EL (cell line): ENCODE measurements at places on chromosomes 5 and 9.

- DNase-seq, result no peak
These were observed 99.8 kb downstream of the EFNA5 start for GRCh38 chr5:107570805-107571531.

GRCh38 chr9:74403581-74403980 lies 93.6 kb upstream of the RORB start:
- no peak for DNase-seq

- no peak for DNase-seq
These were observed 34.1 kb upstream of the TTC23L start for GRCh38 chr5:34804913-34805312.

GRCh38 chr5:64210866-64211265 lies 45.2 kb downstream of the RNF180 start:
- peak; percentile 92 for DNase-seq

DNA sequence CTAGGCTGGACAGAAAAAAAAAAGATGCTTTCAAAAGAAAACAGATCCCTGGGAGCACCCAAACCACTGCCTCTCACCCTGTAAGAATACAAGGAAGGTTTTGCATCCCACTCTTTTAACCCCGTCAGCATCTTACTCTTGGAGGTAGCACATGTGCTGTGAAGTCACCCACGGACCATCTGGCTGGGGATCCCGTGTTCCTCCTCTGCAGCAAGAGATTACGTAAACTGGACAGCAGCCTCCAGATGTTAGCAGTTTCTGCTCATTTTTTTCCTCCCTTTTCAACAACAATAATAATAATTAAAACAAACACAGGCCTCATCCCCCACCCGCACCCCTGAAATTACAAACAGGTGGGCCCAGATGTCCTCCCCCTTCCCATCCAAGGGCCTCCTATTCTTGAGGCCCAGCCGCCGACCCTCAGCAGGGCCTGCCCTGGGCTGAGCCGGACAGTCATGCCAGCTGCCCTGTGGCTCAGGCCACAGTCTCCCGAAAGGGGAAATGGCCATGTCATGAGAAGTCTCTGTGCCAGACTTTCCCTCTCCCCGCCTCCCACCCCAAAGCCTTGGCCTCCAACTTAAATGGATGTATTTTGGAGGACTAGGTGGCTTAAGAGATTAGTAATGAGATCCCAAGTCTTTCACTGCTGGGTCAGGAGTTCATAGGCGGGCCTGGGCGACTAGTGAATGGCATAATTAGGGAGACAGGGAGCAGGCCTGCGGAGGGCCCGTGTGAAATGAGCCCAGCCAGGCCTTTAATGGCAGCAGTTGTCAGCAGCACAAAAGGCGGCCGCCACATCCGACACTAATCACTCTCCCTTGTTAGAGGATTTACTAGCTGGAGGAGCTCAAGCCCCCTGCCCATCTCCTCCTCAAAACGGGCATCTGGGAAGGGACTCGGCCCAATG lies 165.1 kb downstream of the PAPPA start:
- no peak for DNase-seq

DNA sequence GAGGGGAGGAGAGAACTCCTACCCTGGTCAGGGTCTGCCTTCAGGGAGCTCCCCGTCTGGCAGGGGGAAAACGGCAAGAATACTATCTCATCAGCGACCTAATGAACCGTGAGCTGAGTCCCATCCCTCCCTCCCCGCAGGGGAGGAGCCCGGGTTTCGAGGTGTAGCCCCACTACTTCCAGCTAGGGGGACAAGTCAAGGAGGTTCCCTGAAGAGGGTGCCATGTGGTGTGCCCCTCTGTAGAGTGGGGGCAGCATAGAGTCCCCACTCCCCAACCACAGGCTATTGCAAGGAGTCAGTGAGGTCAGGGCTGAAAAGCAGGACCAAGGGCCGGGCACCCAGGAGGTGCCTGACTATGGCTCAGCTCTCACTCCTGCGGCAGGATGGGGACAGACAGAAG lies 50.9 kb upstream of the RXRA start:
- no peak for DNase-seq

GRCh38 chr9:70003901-70004714 lies 39.5 kb upstream of the MAMDC2 start:
- peak; percentile 63 for DNase-seq

DNA sequence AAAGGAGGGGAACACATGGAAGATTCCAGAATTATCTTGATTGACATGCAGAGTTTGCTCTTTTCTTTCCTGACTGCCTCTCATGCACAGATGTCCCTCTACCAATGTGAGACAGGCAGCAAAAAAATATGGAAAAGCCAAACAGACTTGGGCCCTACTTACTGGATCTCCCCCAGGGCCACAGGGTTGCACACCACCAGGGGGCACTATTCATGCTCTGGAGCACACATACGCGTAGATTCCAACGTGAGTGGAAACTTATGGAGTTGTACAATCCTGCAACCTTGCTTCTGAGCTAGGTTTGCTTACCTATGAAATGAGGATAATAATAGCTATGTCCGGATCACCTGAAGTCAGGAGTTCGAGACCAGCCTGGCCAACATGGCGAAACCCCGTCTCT lies 319.5 kb downstream of the ARHGEF28 start:
- no peak for DNase-seq

GRCh38 chr5:153486771-153487170 lies 3.7 kb upstream of the GRIA1 start:
- no peak for DNase-seq

GRCh38 chr5:133128066-133128465 lies 76.3 kb downstream of the HSPA4 start:
- DNase-seq, result no peak

DNA sequence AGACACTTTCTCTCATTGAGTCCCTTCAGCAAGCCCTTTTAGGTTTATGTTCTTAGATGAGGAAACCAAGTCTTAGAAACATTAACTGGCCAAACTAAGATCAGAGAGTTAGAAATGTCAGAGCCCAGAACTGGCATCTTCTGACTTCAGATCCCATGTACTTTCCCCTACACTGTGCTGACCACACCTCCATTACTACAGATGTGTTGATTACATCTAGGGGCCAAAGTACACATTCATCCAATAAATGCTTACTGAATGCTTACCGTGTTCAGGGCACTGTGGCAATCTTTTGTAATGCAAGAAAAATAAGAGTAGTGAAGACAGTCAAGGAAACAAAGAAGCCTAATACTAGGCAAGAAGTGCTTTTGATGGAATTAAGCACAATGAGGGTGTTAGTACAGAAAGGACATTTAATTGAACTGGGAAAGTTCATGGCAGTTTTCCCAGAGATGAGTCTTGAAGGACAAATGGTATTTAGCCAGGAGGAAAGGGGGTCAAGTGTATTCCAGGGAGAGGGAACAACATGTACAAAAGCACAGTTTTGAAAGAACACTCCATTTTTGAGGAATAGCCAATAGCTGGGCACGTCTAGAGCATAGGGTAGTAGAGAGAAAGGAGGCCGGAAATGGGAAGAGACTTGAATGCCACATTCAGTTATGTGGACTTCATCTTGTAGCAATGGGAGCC lies 89.7 kb upstream of the CDKN2B start:
- DNase-seq, result no peak

- DNase-seq, result no peak
These were observed 68.6 kb downstream of the SKIC3 start for GRCh38 chr5:95486191-95486590.

DNA sequence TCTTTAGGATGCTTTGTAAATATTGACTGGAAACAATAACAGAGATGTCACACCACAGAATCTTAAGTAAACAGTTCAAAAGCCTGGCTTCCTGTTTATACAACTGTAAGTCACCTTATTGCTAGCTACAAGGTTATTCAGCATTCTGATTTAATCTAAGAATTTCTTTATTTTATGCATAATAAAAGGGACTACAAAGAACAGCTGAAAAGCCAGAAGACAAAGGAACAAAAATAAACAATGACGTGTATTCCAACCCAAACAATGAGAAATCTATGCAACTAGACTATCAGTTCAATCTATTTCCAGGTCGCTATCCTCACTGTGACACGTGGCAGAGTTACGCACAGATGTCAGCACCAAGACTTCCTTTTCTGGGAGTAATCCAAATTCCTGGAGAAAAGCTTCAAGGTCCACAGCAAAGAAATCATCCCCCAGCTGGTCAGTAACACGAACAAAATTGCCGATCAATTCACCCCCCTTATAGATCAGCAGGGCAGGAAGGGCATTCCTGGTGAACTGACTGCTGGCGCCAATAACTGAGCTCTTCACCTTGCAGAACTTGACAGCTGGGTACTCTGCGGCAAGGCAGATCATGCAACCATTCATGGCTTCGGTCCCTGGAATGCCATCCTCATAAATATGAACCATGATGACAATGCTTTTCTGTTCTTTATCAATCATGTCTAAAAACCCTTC lies 8.4 kb downstream of the PDCL start:
- no peak for DNase-seq

DNA sequence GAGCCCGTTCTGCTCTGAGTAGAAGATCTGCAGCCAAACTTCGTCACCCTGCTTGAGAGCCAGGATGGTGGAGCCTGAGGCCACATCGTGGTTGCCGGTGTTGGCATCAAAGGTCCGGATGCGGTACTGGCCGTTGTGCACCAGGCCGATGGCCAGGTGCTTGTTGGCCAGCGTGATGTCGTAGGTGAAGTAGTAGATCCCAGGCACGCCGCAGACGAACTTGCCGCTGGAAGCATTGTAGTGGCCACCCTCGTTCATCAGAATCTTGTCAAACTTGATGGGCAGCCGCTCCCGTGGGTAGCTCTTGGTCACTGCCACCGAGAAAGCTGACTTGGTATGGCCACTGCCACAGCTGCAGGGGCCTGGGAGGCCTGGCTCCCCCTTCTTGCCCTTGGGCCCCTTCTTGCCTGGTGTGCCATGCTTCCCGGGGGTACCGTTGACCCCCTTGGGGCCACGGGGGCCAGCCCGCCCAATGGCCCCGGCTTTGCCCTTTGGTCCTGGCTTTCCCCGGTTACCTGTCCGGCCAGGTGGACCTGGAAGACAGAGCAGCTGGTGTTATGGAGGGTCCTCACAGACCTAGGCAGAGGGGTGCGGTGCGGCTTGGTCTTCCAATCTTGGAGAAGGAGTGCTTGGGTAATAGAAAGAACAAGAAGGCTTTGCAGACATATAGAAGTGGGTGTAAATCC lies 21.0 kb downstream of the C1QTNF2 start:
- no peak for DNase-seq

- DNase-seq, result peak; percentile 53
These were observed 3.0 kb downstream of the HNRNPAB start for GRCh38 chr5:178207183-178207916.

- DNase-seq, result peak; percentile 60
These were observed 111.6 kb downstream of the ZNF608 start for GRCh38 chr5:124634741-124635323.

- no peak for DNase-seq
These were observed 85.2 kb downstream of the BASP1 start for GRCh38 chr5:17302604-17303003.

GRCh38 chr9:19682397-19682796 lies 106.4 kb downstream of the SLC24A2 start:
- DNase-seq, result no peak

GRCh38 chr9:110844121-110844520 lies 175.5 kb downstream of the MUSK start:
- peak; percentile 32 for DNase-seq

DNA sequence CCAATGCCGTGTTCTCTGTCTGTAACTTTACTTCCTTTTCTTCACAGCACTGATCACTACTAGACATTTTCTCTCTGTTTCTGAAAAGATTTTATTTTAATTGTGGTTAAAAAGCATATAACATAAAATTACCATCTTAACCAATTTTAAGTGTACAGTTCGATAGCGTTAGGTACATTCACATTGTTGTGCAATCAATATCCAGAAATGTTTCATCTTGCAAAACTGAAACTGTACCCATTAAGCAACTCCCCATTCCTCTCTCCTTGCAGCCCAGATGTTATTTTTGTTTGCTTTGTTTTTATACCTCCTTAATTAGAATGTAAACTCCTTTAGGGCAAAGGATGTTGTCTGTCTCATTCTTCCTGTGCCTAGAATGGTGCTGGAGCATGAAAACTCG lies 47.5 kb downstream of the COL27A1 start:
- no peak for DNase-seq

GRCh38 chr5:11851965-11852716 lies 52.1 kb downstream of the CTNND2 start:
- DNase-seq, result no peak

DNA sequence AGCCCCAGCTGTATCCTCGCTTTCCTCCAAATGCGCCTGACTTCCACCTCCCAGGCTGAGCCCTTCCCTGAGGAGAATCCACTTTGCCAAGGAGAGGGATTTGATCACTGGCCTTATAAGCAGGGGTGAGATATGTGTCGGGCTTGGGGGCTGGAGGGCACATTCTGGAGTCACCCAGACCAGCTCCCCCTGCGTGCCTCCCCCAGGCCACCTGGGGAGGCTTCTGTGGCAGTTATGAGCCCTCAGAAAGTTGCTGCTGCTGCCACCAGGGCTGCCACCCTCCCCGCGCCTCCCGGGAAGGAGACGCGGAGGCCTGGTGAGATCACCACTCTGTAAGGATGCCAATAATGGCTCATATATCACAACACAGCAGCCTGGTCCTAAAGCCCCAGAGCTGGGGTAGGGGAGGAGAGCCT lies 211.5 kb downstream of the PAPPA start:
- peak; percentile 70 for DNase-seq

DNA sequence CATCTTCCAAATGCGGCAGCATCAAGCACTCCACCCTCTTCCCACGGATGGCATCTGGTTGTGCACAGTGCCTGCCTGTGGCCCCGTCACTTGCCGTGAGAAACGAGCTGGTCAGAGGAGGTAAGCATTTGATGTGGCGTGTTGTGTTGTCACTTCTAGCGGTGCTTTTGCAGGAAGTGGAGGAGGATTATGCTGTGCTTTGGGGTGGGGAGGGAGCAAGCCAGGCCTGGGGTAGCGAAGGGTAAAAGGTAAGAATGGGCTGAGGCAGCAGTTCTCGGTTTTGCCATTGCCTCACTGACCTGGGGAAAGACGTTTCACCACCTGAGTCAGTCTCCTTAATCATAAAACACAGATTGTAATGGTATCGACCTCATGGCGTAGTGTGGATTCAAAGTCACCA lies 2.3 kb upstream of the POMT1 start:
- no peak for DNase-seq

- DNase-seq, result no peak
These were observed 27.5 kb downstream of the SLC46A2 start for GRCh38 chr9:112863214-112863613.

DNA sequence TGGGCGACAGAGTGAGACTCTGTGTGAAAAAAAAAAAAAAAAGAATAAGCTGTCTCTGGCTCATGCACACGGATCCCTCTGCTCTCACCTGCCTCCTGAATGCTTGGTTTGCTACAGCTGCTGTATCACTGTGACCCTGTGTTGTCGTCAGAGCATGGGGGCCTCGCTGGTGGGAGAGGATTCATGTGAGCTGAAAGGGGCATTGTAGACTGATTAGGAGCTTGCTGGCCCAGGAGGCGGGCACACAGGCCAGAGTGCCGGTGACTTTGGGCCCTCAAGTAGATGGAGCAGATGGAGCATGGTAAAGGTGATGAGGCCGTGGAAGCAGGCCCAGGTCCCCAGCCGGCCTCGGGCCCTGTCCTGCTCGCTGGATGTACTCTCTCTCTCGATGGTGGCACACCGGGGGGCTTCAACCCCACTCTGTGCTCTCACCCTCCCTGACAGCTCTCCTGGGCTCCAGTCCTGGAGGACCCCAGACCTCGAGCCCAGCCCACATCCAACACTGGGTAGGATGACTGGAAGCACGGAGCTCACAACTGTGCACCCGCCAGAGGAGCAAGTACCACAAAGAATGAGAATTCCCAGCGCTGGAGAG lies 7.1 kb downstream of the FLT4 start:
- no peak for DNase-seq
